ENCODE measurements at places on chromosomes 4 and X. TPM values are rescaled to one million over a fixed set of nuclear protein-coding genes. Genes with fewer than 3 reads are reported as not detected.
A peak's percentile ranks its signal among the peaks of the same experiment; 100 is the strongest.

DNA sequence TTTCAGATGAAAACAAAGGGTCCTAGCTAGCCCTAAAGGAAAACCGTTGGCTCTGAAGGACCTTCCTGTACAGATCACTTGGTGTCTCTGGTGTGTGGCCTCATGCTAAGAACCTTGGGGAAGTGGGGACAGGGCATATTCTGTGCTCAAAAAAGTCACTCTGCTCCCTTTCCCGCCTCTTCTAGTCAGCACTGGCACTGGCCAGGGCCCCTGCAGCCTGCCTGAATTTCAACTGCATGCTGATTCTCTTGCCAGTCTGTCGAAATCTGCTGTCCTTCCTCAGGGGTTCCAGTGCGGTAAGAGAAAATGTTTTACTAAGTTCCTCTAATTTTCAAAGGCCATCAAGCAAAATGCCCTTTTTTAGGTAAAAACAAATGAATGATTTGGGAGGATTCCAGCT, 3.4 kb downstream of the CYBB start:
- H3K27ac ChIP-seq: no peak overlapping the region
- no peaks in the 10 kb centered on the region for H3K36me3 ChIP-seq
- no peaks in the 10 kb centered on the region for H3K27me3 ChIP-seq
- no peak overlapping the region for H3K4me3 ChIP-seq
- H3K4me1 ChIP-seq: no peaks in the 10 kb centered on the region

GRCh38 chrX:30875957-30876356, 13.1 kb downstream of the TAB3 start:
- H3K4me1 ChIP-seq: peaks cover 31% of the 10 kb centered on the region
- peak overlapping the region; percentile 69 for H3K4me3 ChIP-seq
- DNase-seq: peak; percentile 61
- no peaks in the 10 kb centered on the region for H3K36me3 ChIP-seq
- no peaks in the 10 kb centered on the region for H3K27me3 ChIP-seq

GRCh38 chrX:78037881-78038280, 66.2 kb upstream of the PGK1 start:
- no peak for DNase-seq
- H3K27me3 ChIP-seq: peaks cover 4% of the 10 kb centered on the region
- H3K4me1 ChIP-seq: no peaks in the 10 kb centered on the region
- no peak overlapping the region for H3K4me3 ChIP-seq

GRCh38 chr4:71253545-71253944, 85.3 kb upstream of the SLC4A4 start:
- H3K4me1 ChIP-seq: peaks cover 61% of the 10 kb centered on the region
- DNase-seq: no peak
- H3K27ac ChIP-seq: peak overlapping the region; percentile 49
- H3K4me3 ChIP-seq: no peak overlapping the region
- H3K27me3 ChIP-seq: no peaks in the 10 kb centered on the region

CAPN6 gene
- total RNA-seq: not detected

DNA sequence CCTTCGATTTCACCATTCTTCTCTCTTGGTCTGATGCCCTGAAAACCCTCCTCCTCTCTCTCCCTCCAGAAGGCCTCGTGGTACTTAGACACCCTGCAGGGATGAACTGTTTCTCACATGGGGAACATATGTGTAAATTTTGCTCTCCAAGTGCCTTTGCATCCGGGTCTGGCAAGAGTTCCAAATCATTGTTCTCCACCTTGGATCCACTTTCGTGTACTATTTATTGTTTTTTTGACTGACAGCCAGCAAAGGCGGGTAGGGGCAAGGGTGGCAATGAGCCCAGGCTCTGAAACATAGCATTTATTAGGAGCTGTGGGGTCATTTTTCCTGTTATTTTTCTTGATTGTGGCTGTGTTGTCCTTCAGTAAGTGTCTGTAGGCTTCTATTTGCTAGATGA, 81.7 kb downstream of the RTL5 start:
- no peak for DNase-seq
- H3K4me3 ChIP-seq: no peak overlapping the region
- peaks cover 10% of the 10 kb centered on the region for H3K4me1 ChIP-seq
- no peaks in the 10 kb centered on the region for H3K36me3 ChIP-seq

UGT2B17 gene
- not detected for total RNA-seq

RTL3 gene
- 0.34 TPM for total RNA-seq

IL3RA gene
- total RNA-seq: not detected

DNA sequence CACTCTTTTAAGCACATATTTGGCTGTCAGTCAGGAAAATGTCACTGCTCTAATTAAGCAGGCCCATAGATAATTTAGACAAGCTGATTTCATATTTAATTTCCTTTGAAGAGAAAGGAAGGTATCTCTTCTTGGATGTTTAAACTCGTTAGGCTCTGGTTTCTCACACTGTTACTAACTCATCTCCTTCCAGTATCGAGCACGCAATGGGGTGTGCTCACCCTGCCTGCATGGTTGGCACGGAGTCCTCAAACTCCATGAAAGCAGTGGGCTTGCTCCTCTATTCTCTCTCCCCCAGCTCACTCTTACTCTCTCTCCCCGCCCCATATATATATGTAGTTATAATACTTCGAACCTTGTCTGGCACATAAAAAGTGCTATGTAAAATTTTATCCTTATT, 76.9 kb downstream of the EGF start:
- no peak overlapping the region for H3K27ac ChIP-seq
- H3K4me1 ChIP-seq: peaks cover 7% of the 10 kb centered on the region
- H3K27me3 ChIP-seq: peaks cover 4% of the 10 kb centered on the region
- DNase-seq: no peak
- H3K36me3 ChIP-seq: no peaks in the 10 kb centered on the region
- no peak overlapping the region for H3K4me3 ChIP-seq

Measured in HFFc6 (cell line).